ENCODE measurements at places on chromosomes 11 and 22.
A peak's percentile ranks its signal among the peaks of the same experiment; 100 is the strongest.

DNA sequence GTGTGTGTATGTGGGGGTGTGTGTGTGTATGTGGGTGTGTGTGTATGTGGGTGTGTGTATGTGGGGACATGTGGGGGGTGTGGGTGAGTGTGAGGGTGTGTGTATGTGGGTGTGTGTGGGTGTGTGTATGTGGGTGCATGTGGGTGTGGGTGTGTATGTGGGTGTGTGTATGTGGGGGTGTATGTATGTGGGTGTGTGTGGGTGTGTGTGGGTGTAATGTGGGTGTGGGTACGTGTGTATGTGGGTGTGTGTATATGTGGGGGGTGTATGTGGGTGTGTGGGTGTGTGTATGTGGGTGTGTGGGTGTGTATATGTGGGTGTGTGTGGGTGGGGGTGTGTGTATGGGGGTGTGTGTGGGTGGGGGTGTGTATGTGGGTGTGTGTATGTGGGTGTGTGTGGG is 106.7 kb downstream of the SPATA19 start:
- H3K4me1 ChIP-seq: no peaks in the 10 kb centered on the region
- H3K27me3 ChIP-seq: no peaks in the 10 kb centered on the region
- DNase-seq: no peak

DNA sequence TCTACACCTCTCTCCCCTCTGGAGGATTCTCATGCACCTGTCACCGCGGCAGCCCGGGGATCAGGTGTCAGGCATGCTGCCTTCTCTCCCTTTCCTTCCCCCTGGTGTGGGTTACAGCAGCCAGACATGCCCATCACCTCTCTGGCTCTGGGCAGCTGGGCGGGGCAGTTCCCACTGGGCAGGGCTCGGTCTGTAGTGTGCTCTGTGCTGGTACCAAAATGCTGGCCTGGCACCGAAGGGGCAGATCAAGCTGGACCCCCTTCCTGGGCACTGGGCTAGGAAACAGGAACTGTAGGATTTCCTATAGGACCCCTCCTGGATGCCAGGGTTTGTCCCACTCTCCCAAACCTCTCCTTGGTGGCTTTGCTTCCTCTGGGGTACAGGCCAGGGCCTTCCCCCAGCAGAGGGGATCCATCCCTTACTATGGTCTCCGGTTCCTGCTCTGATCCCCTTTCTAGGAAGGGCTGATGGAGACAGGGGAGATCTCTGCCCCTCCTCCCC is 821 bp downstream of the GAL3ST1 start:
- peak overlapping the region; percentile 73 for H3K27ac ChIP-seq
- no peak for DNase-seq
- H3K27me3 ChIP-seq: no peaks in the 10 kb centered on the region
- H3K4me1 ChIP-seq: peaks cover 20% of the 10 kb centered on the region
- H3K36me3 ChIP-seq: peaks cover 25% of the 10 kb centered on the region
- H3K4me3 ChIP-seq: peak overlapping the region; percentile 56

- H3K4me3 ChIP-seq: no peak overlapping the region
- DNase-seq: no peak
- H3K27ac ChIP-seq: no peak overlapping the region
- no peaks in the 10 kb centered on the region for H3K36me3 ChIP-seq
These were observed 38.7 kb downstream of the SYT13 start for GRCh38 chr11:45247433-45247832.

- DNase-seq: no peak
- no peaks in the 10 kb centered on the region for H3K36me3 ChIP-seq
- H3K27me3 ChIP-seq: no peaks in the 10 kb centered on the region
- no peak overlapping the region for H3K4me3 ChIP-seq
- H3K4me1 ChIP-seq: no peaks in the 10 kb centered on the region
These were observed 19.4 kb upstream of the MYO18B start for GRCh38 chr22:25722626-25723025.

DNA sequence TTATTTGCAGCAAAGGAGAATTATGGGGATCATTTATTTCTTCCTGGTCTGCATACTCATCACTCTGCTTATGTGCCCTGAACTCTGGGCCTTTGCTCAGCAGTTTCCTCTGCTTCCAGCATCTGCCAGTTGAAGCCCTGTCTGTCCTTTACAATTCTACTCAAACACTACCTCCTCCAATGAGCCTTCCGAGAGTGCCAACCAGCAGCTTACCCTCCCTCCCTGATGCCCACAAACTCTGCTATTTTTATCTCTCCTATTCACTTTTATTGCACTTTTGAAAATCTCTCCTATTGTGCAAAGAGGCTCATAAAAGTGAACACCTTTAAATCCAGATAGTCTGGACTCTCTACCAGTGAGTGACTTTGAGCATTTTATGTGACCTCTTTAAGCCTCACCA is 3.6 kb upstream of the ME3 start:
- no peak overlapping the region for H3K4me3 ChIP-seq
- no peak for DNase-seq
- peaks cover 4% of the 10 kb centered on the region for H3K4me1 ChIP-seq
- no peak overlapping the region for H3K27ac ChIP-seq
- no peaks in the 10 kb centered on the region for H3K27me3 ChIP-seq
- no peaks in the 10 kb centered on the region for H3K36me3 ChIP-seq

GRCh38 chr11:46075168-46075567 is 46.1 kb downstream of the PHF21A start:
- no peaks in the 10 kb centered on the region for H3K4me1 ChIP-seq
- no peak overlapping the region for H3K4me3 ChIP-seq
- no peaks in the 10 kb centered on the region for H3K27me3 ChIP-seq
- H3K36me3 ChIP-seq: no peaks in the 10 kb centered on the region
- DNase-seq: no peak
